ENCODE measurements at places on chromosomes 3 and 15.

DNA sequence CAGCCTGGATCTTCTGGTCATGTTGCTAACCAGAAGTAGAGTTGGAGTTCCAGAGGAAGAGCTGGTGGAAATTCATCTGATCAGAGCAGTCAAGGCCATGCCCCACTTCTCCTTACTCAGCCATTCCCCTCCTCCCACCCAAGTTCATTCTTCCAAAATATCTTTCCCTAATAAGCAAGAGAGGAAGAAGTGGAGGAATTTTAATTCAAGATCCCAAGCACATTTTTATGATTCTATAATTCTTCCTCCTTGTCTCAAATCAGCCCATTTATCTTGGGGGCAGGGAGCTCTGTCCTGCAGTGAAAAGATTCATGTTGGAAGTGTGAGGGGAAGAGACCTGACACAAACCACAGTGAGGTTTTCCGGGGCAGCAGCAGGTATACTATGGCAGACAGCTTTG lies 85.0 kb upstream of the GALNT15 start:
- no peak for DNase-seq

DNA sequence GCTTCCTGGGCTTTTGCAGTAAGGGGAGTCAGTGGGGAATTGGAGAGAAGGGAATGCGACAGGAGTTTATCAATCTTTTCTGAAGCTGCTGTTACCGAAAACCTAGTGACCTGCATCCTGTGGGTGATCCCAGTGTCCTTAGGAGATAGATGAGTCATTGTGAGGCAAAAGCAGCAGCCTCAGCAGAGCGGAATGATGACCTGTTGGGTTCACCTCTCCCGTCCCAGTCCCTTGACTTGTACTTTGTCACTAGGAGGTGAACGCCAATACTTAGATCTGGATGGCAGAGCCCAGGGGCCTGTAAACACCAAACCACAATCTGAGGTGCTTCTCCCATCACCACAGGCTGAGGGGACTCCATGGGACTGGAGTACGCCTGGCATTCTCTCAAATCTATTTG lies 17.9 kb downstream of the CDAN1 start:
- no peak for DNase-seq

DNA sequence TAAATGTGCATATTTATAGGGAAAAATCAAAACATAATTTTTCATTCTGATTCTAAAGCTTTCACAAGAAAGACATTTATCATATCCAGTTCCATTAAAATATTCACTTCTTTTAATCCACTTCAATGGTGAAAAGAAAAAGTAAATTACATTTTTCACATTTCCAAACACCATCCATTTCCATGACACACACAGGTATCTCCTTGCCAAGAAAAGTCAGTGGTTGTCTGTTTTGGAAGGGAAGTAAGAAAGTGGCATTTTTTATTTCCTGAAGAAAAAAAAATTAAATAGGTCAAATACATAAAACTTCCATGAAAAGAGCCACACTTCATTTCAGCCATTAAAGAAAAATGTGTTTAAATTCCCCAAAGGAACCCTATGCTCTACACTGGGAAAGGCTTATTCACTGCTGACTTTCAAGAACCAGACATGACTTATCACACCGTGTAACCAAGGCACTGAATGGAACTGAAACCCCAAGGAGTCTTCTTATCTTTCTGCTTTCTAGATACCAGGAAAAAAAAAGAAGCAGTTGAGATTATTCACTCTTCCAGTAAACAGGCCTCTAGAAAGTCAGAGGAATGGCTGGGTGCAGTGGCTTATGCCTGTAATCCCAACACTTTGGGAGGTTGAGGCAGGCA lies 44.5 kb downstream of the OSBPL10 start:
- no peak for DNase-seq

DNA sequence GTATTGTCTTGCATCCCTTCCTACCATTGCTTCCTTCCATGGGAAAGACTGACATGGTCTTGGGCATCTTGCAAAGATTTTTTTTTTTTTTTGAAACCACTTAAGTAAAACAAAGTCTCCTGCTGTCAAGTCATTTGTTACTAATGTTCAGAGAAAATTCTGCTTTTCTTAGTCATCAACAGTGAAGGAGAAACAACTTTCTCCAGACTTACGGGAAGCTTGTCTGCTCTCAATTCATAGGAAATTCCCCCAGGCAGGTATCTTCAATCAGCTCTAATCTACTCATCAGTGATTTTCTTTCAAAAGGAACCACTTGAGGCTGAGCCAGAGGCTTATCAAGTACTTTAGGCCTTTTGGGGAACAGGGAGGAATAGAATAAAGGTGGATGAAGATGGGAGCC lies 15.9 kb upstream of the DRD3 start:
- no peak for DNase-seq

- no peak for DNase-seq
Measured at GRCh38 chr3:53142986-53143385, 12.8 kb upstream of the RFT1 start.

DNA sequence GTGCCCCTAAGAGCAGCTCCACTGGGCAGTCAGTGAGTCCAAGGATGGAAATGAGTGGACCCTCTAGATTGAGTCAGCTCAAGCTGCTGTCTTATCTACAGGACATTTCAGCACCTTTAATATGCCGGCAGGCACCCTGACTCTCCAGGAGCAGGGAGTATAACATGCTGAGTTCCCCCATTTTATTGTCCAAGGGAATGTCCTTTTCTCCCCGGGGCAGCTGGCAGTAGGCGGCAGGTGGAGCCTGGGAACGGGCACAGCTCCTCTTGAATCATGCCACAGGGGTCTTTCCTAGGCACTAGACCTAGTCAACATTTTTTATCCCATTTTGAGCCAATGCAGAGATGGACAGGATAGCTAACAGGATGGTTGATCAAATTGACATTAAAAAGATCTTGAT lies 14.8 kb downstream of the WNT7A start:
- DNase-seq: no peak

- no peak for DNase-seq
Measured at GRCh38 chr3:140388202-140388922, 289.5 kb upstream of the TRIM42 start.

All from SHP77 treated with DMSO at 0.1 percent for 48 hours (cell line).